ENCODE measurements at places on chromosomes 7 and 10. TPM values are rescaled to one million over a fixed set of nuclear protein-coding genes. Genes with fewer than 3 reads are reported as not detected.

Gene STRA8
- total RNA-seq: not detected

Gene CCL24
- not detected for total RNA-seq

Gene AGMO
- 0.22 TPM for total RNA-seq

Gene TRIM73
- total RNA-seq: 0.29 TPM

Gene C10orf67
- total RNA-seq: 0.22 TPM

Gene STRIP2
- total RNA-seq: 8.7 TPM

Gene SFRP4
- total RNA-seq: 0.14 TPM

Gene APBB1IP
- total RNA-seq: 2.7 TPM

Gene SH2B2
- 2.0 TPM for total RNA-seq

Gene JCAD
- total RNA-seq: 10.2 TPM

Gene PODXL
- total RNA-seq: 0.88 TPM

Gene CACNB2
- 0.14 TPM for total RNA-seq

Gene TRIM50
- not detected for total RNA-seq

Gene HOXA4
- not detected for total RNA-seq

Gene CPA4
- 9.4 TPM for total RNA-seq

Gene PNLIP
- not detected for total RNA-seq

Gene PFKP
- 101 TPM for total RNA-seq

Gene SPDYE9
- total RNA-seq: not detected

Gene SNX13
- total RNA-seq: 45.4 TPM

Gene URGCP
- 23.2 TPM for total RNA-seq

Gene KLF14
- 0.22 TPM for total RNA-seq

Gene ASZ1
- not detected for total RNA-seq

Gene GCC1
- 35.2 TPM for total RNA-seq

Gene CFAP70
- 0.44 TPM for total RNA-seq

Gene C10orf95
- total RNA-seq: not detected

Gene ITPRID1
- not detected for total RNA-seq

Gene ICA1
- total RNA-seq: 0.88 TPM

Gene EN2
- total RNA-seq: not detected

Gene PLCE1
- total RNA-seq: 0.29 TPM

Gene C10orf53
- not detected for total RNA-seq

Gene CRTAC1
- not detected for total RNA-seq

Gene HDAC9
- total RNA-seq: 10.3 TPM

Gene ZNF425
- total RNA-seq: 1.6 TPM

Gene LIPM
- not detected for total RNA-seq

Gene FEZF1
- total RNA-seq: not detected

Gene AKR1C3
- total RNA-seq: 4.4 TPM

Gene GOLGA7B
- total RNA-seq: not detected
